ENCODE measurements at places on chromosomes 12 and 14.
A peak's percentile ranks its signal among the peaks of the same experiment; 100 is the strongest.

DNA sequence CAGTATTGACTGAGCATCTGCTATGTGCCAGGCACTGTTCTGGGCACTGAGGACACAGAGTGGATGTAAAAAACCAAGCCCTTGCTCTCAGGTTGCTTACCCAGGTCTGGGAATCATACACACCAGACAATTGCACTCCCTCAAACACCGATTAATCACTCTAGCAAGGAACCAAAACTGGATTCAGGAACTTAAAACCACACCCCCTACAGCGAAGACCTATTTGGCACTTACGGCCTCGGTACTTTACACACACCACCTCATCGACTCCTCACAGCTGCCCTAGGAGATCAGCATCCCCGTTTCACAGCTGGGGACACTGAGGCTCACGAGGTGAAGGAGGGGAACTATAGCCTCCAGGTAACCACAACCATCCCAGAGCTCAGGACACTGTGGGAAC lies 1.6 kb downstream of the GLTP start:
- no peak for DNase-seq

- DNase-seq = no peak
These were observed 234.0 kb upstream of the CAND1 start for GRCh38 chr12:67035121-67035520.

GRCh38 chr14:105220699-105221597 lies 27.4 kb upstream of the BTBD6 start:
- DNase-seq = no peak

DNA sequence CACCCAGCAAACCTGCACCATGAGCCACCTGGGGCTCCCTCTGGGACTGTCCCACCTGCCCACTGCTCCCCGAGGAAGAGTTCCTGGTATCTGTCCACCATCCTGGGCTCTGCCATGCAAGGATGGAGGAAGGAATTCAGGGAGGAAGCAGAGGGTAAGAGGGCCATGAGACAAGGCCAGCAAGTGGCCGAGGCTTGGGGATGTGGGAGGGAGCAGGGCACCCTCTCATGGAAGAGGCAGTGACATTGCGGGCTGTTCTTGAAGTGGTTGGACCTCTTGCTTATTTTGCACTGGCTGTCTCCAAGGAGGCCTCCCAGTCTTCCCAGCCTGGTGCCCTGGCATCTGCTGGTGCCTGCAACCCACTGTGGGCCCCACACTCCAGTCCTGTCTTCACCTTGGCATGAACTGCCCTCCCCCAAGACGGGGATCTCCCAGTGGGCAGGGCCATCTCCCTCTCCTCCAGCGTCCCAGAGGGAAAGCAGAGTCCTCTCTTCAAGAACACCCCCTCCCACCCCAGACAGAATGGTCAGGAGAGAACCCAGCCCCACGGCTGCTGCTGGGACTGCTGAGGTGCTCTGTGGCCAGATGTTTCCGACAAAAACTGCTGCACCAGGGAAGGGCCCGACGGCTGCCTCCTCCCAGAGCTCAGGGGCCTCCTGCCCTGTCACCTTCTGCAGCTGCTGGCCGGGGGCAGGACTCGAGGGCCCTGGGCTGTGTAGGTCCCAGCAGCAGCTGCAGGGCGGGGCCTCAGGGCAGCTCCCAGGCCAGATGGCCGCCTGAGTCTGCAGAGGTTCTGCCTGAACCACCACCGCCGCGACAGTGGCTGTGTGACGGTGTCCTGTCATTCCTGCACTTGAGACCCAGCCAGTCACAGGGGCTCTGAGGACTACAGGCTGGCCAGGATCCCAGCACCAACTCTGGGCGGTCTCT lies 1.8 kb upstream of the AKT1 start:
- DNase-seq = no peak

- DNase-seq = no peak
These were observed 44.3 kb upstream of the HELB start for GRCh38 chr12:66258011-66258410.

DNA sequence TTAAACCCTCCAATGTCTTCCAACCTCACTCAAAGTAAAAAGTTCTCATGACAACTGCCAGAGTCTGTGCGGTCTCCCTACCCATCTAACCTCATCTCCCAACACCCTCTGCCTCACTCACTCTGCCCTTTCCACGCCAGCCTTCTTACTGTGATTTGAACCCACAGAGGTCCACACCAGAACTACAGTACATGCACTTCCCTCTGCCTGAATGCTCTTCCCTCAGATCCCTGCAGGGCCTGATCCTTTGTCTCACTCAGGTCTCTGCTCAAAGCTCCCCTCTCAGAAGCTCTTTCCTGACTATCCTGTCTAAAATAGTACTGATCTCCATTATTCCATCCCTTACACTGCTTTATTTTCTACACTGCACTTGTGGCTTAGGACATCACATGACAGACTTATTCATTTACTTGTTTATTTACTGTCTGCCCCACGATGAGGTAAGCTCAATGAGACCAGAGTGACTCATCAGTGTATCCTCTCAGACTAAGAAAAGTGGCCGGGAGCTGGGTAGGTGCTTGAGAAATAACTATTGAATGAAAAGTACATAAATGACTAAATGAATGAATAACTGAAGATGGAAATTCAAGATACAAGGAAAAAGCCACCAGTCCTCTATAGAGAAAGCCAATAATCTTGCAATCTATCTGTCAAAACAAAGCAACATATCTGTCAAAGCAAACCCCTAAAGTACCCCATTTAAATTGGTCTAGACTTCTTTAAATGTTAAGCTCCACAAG lies 17.1 kb downstream of the POMT2 start:
- DNase-seq = peak; percentile 21

GRCh38 chr12:57216921-57217879 lies 606 bp downstream of the NXPH4 start:
- DNase-seq = no peak

DNA sequence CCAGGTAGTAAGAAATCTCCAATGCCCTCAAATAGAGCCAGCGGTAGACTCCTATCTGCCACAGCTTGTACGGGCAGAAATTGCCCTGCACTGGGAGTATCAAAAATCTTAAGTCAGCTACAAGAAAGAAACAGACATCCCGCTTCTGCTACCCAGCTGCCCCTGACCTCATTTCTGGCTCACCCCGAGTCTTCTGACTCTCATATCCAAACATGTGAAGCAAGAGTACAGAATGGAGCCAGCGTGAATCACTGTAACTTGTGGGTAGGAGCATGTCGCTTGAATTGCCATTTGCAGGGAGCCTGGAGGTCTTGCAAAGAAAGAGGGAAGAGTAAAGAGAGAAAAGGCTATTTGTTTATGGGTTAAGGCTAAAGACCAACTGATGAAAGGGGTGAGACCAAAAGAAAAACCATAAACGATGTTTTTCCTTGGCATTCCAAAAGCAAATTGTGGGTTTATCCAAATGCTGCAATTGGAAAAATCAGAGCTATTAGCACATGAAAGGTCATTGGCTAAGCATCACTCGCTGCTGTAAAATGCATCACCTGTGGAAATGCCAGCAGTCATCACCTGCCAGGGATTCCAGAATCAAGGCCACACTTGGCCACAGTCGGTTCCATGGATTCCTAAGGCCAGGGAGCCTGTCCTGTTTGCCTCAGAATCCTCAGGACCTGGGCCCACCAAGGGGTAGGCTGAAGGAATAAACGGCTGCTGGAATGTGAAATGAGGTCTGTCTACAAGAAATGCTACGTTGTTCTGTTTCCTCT lies 86.6 kb downstream of the FOXN3 start:
- no peak for DNase-seq

DNA sequence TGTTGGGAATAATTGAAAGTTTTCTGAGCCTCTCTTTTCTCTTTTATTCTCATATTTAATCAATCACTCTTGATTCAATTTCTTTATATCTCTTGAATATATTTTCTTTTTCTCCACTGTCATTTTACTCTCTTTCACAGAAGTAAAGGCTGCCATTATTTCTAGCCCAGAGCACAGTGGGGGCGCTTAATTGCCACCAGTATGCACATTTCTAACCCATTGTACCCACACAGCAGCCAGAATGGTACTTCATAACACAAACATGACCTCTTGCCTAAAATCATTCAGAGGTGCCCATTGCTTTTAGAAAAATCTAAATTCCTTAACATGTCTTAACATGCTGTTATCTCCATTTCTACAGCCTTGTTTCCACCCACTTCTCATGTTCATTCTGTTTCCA lies 190.2 kb upstream of the LMO3 start:
- DNase-seq = no peak

GRCh38 chr14:104522926-104523545 lies 56.5 kb upstream of the C14orf180 start:
- DNase-seq = no peak

- no peak for DNase-seq
These were observed 4.0 kb downstream of the MAPKAPK5 start for GRCh38 chr12:111846016-111846415.

DNA sequence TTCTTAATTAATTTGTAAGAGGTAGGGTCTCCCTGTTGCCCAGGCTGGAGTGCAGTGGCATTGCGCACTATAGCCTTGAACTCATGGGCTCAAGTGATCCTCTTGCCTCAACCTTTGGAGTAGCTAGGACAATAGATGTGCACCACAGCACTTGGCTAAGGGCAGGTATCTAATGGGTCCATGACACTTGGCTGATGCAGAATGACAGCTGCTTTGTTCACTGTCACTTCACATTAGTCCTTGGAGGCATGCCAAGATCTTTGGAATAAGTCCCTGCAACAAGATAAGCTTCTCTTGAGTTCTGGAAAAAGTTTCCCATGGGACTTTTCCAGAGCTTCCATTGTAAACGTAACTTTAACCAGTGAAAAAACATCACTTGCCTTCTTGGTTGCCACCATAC lies 23.4 kb downstream of the COQ6 start:
- no peak for DNase-seq

GRCh38 chr14:74048281-74048680 lies 29.1 kb downstream of the BBOF1 start:
- DNase-seq = no peak

- DNase-seq = no peak
These were observed 72.9 kb downstream of the DENND5B start for GRCh38 chr12:31517994-31518393.

DNA sequence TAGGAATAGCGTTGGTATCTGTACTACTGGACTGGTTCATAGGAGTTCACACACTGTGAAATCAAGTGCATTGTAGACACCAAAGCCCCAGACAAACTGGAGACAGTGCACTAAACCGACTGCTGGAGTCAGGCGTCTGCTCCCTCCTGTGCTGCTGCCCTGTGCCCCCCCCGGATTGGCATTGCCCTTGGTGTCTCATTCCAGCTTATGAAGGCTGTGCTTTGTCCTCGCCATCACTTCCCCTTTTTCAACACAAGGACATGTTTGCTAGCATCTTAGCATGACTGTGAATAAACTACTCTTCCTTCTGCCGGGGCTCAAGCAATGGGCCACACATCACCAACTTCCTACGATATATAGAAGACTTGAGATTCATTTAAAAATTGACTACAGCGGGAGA lies 84.0 kb downstream of the TMCC3 start:
- no peak for DNase-seq

DNA sequence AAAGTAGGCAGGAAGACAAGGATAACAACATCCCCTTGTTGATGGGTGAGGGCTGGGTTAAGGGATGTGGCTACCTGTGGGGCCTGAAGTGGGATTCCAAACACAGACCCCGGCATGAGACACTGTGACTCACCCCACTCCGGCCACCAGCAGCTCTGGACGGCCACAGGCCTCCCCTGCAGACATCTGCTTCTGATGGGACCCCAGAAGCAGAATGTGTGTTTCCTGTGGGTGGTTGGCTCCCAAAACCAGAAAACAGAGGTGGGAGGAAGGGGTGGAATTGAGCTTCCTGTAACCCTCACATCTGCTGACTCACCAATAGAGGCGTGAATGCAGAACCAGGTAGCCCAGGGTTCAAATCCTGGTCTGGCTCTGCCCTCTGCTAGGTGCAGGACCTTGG lies 216.6 kb upstream of the PWP1 start:
- DNase-seq = no peak

GRCh38 chr12:49777800-49778748 lies 36.7 kb downstream of the TMBIM6 start:
- DNase-seq = peak; percentile 67

DNA sequence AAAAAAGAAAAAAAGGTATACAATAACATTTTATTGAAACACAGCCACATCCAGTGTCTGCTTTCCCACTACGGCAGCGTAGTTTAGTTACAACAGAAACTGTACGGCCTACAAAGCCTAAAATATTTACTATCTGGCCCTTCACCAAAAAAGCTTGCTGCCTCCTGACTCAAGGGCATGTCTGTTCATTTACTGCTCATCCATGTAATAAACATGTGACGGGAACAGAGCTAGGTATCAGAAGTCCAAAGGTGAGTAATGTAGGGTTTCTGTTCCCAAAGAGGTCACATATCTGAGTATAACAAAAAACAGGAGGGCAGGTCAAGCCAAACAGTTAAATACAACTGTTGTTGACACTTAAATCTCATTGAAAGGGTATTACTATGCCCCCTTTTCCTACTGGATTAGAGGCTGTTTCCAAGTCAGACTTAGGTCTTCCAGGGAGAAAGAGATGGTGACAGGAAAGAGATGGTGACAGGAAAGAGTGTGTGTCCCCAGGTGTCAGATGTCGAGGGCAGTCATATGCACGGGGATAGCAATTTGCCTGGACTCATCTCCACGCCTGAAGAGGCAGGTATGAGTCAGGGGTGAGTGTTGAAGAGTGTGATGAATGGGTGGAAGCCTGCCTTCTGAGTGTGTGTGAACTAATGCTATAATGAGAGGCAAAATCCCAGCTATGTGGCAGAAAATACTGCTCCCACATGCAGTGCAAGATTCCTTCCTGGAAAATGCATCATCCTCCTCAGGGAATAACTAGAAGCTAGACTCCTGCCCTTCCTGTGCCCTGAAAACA lies 77.7 kb downstream of the MAP3K9 start:
- no peak for DNase-seq

GRCh38 chr14:27077214-27077613 lies 479.4 kb upstream of the NOVA1 start:
- no peak for DNase-seq

DNA sequence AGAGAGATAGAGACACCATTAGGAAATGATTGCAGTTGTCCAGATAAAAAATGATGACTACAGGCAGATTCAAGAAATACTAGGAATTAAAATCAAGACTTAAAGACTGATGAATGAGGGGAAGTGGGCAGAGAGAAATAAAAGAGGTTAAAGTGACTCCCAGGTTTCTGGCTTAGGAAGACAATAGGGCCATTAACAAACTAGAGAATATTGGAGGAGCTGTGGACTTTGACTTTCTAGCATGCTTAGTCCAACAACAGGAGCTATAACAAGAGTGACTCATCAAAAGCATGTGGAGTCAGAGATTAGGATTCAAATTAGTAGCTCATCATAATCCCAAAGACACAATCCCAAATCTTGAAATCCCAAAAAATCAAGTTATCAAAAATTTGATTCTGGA lies 101.5 kb downstream of the BMP4 start:
- DNase-seq = no peak

GRCh38 chr12:9144730-9145106 lies 29.0 kb upstream of the A2M start:
- DNase-seq = no peak

GRCh38 chr14:76430017-76430416 lies 54.1 kb downstream of the ESRRB start:
- DNase-seq = no peak

- DNase-seq = no peak
These were observed 55.6 kb upstream of the GTF2A1 start for GRCh38 chr14:81276073-81277069.

- no peak for DNase-seq
These were observed 68.8 kb downstream of the ADCK1 start for GRCh38 chr14:77868552-77869285.

Measured in stimulated activated CD4-positive, alpha-beta T cell treated with anti-CD3 and anti-CD28 coated beads, TNF-alpha, amount 100 ng/mL, for 48 hours (primary cell).